ENCODE measurements at places on chromosomes 12 and 14. TPM values are rescaled to one million over a fixed set of nuclear protein-coding genes. Genes with fewer than 3 reads are reported as not detected.

Gene BCL11B
- under 0.01 TPM for total RNA-seq

Gene KRT73
- total RNA-seq = not detected

Gene RPL10L
- total RNA-seq = not detected

Gene PAH
- total RNA-seq = not detected

Gene CLEC9A
- total RNA-seq = not detected
